A549 treated with RU486 at 1 μM for 4 hours (cell line): ENCODE measurements at places on chromosomes 5 and 9. TPM values are rescaled to one million over a fixed set of nuclear protein-coding genes. Genes with fewer than 3 reads are reported as not detected.

The LHX3 gene
- total RNA-seq, result 0.07 to 0.14 TPM (median 0.11 TPM) in 4 of 5 replicates, not detected in the other

The CAMSAP1 gene
- total RNA-seq, result 18.5 to 24.4 TPM (median 23.2 TPM) in 5 replicates

The ZNG1F gene
- 16.7 to 49.4 TPM (median 25.5 TPM) in 5 replicates for total RNA-seq

The FOXD4L4 gene
- total RNA-seq, result 0.03 TPM in 1 of 5 replicates, not detected in the others

The SCGB3A2 gene
- total RNA-seq, result not detected in 5 replicates

The SPIN1 gene
- total RNA-seq, result 22.7 to 39.7 TPM (median 38.6 TPM) in 5 replicates

The CCL27 gene
- total RNA-seq, result 0.22 to 0.41 TPM (median 0.23 TPM) in 3 of 5 replicates, not detected in the others

The GARIN3 gene
- not detected in 5 replicates for total RNA-seq

The PCDHGC4 gene
- total RNA-seq, result not detected in 5 replicates

The BAAT gene
- total RNA-seq, result 0.31 to 0.72 TPM (median 0.47 TPM) in 5 replicates

The KIAA0825 gene
- 0.16 to 0.64 TPM (median 0.35 TPM) in 5 replicates for total RNA-seq
